ENCODE measurements at places on chromosomes 5 and 9.

DNA sequence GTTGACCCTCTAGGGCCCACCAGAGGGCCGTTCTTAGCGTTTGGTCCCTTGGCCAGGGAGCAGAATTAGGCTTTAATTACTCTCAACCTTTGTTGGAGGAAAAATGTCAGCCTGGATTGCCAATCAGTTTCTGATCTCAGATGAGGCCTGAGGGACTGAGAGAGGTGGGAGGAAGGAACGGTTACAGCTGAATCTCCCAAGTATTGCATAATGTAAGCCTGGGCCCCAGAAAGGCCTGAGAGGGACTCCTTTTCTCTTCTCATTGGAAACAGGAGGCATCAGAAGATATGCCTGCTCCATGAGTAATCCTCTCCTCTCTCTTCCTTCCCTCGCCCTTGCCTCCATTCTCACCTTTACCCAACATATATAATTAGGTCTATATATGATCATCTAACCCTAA lies 105.7 kb downstream of the INSYN2B start:
- no peak for DNase-seq

DNA sequence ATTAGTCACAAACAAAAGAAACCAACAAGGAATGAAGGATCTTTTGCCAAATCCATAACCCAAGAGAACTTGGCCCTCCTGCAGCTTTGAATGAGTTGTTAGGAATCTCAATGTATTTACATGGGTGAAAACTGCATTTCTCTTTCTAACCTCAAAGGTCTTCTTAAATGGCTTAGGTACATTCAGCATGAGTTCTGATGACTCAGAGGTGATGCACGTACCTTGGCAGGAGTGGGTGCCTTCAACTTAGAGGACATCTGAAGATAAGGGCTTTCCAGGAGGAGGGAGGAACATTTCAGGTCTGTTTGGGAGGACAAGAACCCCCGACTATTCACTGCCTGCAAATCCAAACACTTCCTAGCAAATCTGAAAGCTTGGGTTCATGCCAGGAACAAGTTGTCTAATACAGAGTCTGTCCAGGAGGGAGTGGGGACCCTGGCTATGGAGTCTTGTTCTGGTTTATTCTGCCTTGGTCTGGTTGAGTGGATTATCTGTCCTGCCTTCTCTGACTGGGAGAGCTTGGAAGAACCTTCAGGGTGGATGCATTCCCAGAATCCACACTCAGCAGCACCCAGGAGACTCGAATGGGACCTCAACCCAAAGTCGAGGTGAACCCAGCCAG lies 65.7 kb downstream of the IRX2 start:
- no peak for DNase-seq

DNA sequence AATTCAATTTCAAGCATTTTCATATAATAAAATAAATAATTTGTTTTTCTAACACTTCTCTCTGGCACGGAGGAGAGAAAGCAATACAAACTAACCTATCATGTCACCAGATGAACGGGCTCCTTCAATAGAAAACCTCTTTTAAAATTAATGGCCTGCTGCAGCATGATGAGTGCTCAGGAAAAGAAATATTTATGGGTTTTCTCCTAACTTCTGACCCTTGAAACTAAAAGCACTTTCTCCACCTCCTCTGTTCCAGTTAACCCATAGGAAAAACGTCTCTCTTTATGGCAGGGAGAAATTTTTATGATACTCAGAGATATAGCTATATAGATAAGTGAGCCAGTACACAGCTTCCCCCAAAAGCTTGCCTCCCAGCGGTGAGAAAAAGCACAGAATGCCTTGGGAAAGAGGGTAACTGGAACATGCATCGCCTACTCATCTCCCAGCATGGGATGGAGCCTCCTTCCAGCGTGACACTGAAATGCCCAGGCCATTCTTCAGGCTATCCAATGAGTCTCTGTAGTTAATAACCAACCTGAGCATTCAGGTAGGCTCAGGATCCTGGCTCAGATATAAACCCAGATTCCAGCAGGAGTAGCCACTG lies 963.0 kb upstream of the DMAC1 start:
- DNase-seq: no peak

DNA sequence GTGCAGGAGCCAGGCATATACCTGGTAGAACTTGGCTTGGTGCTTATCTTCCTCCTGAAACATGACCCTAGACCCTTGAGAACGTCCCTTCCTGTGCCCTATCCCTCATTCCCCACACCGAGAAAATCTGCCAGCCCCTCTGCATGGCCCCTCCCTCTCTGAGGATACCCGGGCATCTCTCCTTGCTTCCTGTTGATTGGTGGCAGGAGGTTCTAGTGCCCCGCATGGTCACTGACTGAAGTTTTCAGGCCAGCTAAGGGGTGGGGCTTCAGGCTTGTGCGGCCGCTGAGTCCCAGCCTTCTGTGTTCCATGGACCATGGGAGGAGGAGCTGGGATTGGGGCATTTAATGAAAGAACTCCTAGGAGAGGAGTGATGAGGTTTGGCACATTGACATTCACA lies 22.8 kb downstream of the IGIP start:
- DNase-seq: no peak

- DNase-seq: no peak
Observed at GRCh38 chr5:150553402-150553801, 45.5 kb downstream of the NDST1 start.

GRCh38 chr5:172860520-172861443 lies 26.7 kb downstream of the ERGIC1 start:
- DNase-seq: no peak

DNA sequence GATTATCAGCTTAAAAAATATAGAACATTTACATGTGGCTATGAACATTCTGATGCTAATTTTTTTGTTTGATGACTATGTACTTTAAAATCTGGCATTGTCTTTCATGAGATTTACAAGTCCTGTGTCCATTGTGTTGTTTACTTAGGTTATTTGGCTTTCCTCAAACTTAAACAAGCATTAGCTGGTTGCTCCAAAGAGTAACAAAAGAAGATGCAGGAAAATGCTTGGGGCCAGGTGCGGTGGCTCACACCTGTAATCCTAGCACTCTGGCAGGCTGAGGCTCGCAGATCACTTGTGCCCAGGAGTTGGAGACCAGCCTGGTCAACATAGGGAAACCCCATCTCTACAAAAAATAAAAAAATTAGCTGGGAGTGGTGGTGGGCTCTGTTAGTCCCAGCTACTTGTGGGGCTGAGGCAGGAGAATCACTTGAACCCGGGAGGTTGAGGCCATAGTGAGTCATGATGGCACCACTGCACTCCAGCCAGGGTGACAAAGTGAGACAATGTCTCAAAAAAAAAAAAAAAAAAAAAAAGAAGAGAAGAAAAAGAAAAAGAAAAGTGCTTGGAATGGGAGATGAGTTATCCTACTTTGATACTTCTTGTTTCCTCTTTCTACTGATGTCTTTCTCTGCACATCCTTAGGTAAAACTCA lies 39.7 kb downstream of the PAM start:
- no peak for DNase-seq

All from AG09309 (cell line).